ENCODE measurements at places on chromosomes 5 and 9.

DNA sequence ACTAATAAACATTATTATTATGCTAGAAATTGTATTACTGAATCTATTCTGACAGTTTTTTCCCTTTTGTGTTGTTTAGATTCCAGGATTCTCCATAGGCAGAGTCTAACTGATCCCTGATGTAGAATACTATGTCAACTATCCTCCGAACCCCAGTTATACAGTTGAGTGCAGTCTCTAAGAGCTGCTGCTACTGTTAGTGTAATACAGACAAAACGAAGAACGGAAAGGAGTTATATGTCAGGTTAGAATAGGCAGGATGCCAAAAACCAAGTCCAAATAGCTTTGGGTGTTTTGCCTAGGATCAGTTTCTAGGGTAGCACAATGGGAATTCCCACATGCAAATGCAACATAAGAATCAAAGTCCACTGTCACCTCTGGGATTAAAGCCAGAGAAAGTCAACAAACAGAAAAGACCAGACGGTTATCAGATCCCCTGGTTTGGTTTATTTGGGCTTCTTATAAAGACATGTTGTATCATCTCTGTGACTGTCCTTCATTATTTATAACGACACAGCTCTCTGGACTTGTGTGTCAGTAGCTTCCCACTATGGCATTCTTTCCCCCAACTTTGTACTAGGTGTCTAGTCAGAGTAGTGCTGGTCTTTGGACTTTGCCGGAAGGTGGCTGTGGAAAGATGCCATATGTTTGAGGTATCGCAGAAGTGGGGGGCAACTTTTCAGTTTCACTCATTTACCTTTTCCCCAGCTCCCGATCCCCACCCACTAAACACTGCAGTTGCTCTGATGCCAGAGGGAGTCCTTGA is 14.9 kb upstream of the TMEM38B start:
- no peak for DNase-seq

DNA sequence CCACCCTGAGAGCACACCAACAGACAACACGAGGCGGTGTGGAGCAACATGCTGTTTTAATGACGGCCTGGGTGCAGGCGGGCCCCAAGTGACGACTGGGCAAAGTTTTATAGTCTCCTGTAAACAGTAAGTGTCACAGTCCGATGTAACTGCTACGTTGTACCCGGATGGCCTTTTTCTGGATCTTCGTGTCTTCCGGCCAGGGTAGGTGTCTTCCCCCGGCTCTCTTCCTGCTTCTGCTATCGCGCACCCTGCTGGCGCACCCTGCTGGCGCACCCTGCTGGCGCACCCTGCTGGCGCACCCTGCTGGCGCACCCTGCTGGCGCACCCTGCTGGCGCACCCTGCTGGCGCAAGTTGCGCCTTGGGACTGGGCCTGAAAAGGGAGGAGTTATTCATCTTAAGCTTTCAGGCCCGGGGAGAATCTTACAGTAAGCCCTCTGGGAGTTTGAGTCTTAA is 143.0 kb upstream of the TARS1 start:
- no peak for DNase-seq

DNA sequence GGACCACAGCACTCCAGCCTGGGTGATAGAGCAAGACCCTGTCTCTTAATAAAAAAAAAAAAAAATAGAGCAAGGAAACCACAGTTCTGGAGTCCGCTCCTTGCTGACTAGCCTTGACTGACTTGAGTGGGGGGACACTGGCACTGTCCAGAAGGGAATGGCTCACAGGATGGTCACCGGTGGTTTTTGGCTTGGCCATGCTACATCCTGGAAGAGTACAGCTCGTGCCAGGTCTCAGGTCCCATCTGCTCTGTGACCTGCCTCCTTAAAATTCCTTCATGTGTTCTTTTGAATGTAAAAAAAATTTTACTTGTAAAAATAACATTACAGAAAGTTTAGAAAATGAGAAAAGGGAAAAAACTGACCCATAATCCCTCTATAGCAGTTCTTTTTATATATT is 5.6 kb downstream of the NANS start:
- DNase-seq, result no peak

- DNase-seq, result no peak
Measured at GRCh38 chr5:37554938-37555337, 175.8 kb downstream of the WDR70 start.

DNA sequence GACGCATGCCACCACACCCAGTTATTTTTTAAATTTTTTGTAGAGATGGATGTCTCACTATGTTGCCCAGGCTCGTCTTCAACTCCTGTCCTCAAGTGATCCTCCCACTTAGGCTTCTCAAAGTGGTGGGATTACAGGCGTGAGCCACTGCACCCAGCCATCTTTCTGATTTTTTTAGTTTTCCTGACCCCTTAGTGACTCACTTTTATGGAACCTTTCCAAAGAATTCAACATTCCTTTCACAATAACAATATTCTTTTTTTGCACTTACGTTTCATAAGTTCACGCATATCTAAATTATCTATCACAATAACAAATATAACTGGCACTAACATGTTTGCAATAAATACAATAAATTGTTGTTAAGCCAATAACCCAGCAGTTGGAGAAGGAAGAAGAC is 8.5 kb downstream of the ELOVL7 start:
- DNase-seq, result no peak

- no peak for DNase-seq
Measured at GRCh38 chr5:139364466-139364865, 18.6 kb downstream of the SLC23A1 start.

DNA sequence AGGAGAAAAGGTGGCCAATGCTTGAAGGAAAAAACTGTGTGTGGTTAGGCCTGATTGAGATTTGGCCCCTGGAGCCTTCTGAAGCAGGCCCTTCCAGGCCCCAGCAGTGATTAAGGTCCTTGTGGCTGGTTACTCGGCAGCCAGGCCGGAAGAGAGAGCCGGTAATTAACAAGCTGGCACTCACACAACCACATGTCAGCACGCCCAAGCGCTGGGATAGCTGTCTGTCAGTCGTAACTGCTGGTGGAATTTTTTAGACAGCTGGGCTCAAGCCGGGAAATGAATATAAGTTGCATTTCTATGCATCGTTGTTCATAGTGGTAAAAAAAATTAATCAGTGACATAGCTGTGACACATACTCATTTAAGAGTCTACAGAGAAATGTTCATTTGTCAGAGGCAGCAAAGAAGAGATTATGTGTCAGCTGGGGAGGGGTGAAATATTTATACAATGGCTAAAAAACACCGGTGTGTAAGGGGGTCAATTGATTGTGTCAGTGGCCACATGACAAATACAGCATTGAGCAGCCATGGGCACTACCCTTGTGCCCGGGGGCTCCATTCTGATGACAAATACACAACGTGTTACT is 13.7 kb upstream of the ARAP3 start:
- no peak for DNase-seq

DNA sequence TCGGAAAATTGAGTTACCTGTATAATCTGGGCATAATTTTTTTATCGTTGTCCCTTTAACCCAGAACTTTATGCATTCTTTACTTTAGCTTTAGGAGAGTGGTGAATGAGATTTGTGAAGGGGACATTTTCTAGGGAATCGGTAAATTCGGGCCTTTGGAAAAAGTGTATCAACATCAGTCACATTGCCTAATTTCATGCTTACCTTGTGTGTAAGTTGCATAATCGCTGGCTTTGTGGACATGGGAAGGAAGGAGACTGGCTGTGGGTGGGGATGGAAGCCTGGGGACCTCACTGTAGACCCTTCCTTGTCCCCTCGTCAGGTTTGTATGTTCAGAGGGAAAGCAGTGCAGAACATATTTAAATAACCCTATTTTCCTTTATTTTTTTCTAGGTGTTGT is 3.3 kb downstream of the PSAT1 start:
- no peak for DNase-seq

GRCh38 chr5:38932854-38933408 is 87.1 kb downstream of the OSMR start:
- no peak for DNase-seq

DNA sequence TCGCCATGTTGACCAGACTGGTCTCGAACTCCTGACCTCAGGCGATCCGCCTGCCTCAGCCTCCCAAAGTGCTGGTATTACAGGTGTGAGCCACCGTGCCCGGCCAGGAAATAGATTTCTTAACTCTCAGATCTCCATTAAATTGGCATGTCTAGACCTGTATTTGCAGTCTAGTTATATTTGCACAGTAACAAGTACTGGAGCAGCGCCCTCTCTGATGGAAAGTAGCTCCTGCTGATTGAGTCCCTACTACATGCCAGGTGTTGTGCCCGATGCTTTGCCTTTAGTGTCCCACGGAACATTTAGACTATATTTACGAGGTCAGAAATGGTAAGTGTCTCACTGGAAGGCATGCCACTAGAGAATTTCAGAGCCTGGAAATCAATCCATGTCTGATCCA is 15.8 kb upstream of the TMED9 start:
- no peak for DNase-seq

DNA sequence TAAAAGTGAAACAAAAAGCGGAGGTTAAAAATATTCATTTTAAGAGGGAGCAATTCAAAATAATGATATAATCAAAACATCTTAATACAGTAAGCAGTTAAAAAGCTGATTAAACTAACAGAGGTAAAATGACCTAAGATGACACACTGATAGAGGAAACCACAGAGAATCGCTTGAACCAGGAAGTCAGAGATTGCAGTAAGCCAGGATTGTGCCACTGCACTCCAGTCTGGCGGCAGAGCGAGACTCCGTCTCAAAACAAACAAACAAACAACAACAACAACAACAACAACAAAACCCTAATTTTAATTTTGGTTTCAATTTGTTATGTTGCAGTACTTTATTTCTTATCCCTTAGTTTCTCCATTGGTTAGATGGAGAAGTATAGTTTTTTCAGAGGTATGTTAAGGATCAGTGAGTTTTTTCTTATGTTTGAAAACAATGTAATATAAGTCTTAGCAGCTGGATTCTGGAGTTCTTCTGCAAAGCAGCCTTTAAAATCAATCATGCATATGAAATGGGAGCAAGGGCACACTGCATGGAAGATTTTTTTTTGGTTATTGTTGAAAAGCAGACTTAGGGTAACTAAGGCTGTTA is 58.5 kb downstream of the MLANA start:
- DNase-seq, result no peak

- DNase-seq, result no peak
Measured at GRCh38 chr9:19918630-19919029, 129.8 kb upstream of the SLC24A2 start.

DNA sequence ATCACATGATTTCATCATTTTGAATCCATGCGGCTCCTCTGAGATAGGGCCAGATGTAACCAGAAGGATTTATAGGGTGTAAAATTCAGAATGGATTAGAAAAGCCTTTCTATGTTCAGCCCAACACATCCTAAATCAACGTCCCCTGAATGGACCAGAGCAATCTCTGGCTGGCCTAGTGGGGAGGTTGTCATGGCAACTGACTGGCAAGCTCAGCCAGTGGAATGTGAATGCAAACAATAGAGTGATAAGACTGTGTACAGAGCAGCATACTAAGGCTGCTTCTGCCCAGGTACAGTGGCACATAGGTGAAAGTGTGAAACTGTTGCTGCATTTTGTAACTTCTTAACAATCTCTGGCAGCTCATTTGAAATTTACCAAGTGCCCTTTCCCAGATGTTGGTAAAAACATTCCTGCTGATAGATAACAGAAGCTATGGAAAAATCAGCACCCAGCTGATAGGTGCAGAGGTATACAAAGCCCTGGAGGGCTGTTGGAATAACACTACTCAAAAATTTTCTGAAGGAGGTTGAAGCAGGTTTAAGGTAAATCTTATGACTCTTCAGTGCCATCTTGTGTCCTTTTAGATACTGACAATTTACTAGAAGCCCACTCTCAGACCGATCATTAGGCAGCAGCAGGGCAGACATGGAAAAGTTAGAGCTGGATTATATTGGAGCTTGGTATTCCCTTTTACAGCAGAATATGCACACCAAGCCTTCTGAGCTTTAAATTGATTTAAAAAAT is 267.2 kb downstream of the RAB3C start:
- no peak for DNase-seq

- DNase-seq, result no peak
Measured at GRCh38 chr9:124530246-124530645, 23.0 kb upstream of the NR5A1 start.

DNA sequence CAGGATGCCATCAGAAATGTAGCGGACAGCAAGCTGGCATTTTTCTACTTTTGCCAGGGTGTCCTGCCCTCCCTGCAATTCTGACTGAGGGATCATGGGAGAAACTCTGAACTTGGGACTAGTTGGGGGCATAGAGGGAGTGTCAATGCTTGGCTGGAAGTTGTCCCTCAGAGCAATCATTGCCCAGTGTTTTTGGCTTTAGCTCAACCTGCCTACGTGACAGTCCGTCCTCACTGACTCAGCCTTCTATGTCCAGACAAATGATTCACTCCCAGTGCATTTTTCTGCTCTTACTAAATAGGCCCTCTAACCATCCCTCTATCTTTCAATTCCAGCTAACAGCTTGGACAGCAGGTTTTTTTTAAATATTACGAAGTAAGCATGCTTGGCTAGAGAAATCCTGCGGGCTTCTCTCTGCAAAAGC is 627.4 kb downstream of the TLR4 start:
- no peak for DNase-seq

- no peak for DNase-seq
Measured at GRCh38 chr5:143933451-143933850, 121.5 kb downstream of the HMHB1 start.

GRCh38 chr5:42858031-42858643 is 46.4 kb upstream of the SELENOP start:
- no peak for DNase-seq

DNA sequence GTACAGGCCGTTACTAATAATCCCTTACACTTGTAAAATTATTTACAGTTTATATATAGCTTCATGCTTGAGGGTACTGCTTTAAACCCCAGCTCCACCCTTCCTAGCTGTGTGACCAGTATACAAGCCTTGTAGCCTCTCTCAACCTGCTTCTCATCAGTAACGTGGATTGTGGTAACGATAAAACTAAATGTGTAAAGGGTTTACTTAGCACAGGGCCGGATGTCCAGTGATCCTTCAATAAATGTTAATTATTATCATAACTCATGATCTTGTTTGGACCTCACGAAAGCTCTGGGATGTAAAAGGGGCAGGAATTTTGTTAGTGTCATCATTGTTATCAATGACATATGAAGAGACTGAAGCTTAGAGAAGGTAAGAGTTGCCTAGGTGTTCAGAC is 7.5 kb upstream of the ARSI start:
- DNase-seq, result no peak

GRCh38 chr9:117413346-117414219 is 1.3 kb downstream of the ASTN2 start:
- DNase-seq, result no peak

- DNase-seq, result no peak
Measured at GRCh38 chr5:74285675-74286280, 354.8 kb downstream of the ENC1 start.

DNA sequence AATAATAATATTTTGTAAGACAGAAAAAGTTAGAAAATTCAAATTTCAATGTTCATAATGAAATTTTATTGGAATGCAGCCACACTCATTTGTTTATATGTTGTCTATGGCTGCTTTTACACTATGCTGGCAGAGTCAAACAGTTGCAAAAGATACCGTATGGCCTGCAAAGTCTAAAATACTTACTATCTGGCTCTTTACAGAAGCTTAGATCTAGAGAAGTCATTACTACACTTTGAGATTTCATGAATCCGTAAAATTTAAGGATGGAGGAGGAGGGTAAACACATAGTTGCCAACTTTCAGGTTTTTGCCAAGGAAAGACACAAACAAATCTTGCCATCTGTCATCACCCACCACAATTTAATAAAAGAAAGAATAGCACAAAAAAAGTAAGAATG is 25.1 kb upstream of the PCSK1 start:
- no peak for DNase-seq

- no peak for DNase-seq
Measured at GRCh38 chr9:33139421-33140228, 27.5 kb downstream of the B4GALT1 start.

- DNase-seq, result no peak
Measured at GRCh38 chr5:19605846-19606407, 382.1 kb downstream of the CDH18 start.

GRCh38 chr5:4544049-4544670 is 596.0 kb upstream of the ADAMTS16 start:
- DNase-seq, result no peak

All from stimulated activated CD8-positive, alpha-beta memory T cell treated with anti-CD3 and anti-CD28 coated beads, Interleukin-15, amount 100 ng/mL, for 1 hour (primary cell).